ENCODE measurements at places on chromosomes 5 and 9.

DNA sequence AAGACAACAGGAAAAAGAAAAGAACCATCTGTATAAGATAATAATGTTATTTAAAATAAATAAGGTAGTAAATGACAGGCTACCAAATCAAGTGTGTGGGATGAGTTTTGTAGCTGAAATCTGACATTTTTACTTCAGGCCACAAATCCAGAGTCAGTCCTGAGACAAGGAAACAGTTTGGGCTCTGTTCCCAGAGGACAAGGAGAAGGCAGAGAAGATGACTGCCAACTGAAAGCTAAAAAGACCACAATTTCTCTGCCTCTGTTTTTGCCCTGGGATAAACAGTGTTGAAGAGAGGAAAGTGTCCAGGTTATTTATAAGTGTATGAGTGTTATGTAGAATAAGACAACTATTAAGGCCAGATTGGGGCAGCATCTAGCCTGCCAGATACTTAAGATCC lies 180.5 kb downstream of the NFIB start:
- no peak for DNase-seq

DNA sequence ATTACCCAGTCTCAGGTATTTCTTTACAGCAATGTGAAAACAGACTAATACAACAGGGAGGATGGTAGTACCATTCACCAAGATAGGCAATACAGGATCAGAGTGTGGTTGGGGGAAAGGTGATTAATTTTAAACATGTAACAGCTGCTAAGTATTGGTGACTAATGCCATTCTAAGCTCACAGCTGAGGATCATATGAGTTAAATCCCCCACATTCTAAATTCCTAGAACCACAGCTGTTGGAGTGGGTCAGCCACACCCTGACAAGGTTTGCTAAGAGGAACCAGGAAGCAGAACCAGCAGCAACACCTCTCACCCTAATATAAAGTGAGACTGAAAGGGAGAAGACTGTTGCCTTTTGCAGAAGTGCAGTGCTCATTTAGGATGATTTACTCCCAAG lies 24.8 kb downstream of the HSPB3 start:
- DNase-seq: no peak

DNA sequence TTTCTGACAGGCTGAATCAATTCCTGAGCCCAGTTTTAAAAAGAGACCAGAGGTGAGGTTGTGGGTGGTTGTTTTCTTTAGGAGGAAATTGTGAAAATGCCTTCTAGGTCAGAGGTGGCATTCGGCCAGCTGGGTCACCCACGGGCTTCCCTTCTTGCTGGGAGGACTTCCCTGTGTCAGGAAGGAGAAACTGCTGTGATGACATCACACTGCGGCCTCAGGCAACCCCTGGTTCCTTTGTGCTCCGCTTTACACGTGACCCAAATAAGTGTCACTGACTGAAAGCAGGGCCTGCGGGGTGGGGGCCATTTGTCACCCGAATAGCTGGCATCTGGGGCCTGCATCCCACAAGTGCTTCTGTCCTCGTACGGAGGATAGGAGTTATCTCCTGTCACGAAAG lies 39.7 kb downstream of the FABP6 start:
- no peak for DNase-seq

DNA sequence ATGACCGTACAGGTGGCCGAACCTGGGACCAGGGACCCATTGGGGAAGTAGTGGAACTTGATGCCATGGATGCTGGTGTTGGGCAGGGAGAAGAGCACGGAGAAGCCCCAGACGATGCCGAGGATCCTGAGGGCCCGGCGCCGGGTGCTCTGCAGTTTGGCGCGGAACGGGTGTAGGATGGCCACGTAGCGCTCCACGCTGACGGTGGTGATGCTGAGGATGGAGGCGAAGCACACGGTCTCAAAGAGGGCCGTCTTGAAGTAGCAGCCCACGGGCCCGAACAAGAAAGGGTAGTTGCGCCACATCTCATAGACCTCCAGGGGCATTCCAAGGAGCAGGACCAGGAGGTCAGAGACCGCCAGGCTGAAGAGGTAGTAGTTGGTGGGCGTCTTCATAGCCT lies 585 bp downstream of the NMUR2 start:
- DNase-seq: no peak

GRCh38 chr9:77386187-77386586 lies 208.9 kb downstream of the VPS13A start:
- no peak for DNase-seq

DNA sequence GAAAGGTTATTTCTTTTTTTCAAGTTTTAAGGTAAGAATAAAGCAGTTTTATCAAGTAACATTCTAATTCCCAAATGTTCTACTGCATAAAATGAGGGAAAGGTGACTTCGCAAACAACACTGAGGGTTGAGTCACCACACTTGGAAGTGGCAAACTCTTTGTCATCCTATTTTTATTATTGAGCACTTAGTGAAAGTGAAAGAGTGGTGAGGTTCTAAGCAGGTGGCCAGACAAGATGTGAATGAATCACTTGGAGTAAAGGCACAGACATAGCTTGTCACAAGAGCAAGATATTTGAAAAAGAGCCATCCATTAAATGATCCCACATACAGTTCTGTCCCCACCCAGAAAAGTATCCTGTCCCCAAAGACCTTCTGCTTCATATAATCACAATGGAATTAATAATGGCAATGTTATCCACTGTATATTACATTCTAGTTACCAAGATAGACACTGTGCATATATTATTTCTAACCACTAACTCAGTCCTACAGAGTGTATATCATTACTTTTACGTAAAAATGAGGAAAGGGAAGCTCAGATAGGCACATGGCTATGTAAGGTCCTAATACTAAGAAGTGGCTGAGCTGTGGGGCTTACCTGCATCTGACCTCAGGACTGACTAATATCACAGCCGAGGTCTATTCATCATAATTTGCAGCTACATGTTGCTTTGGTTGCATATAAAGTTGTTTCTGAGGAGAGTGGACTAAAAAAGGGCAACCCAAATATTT lies 730.4 kb upstream of the MEF2C start:
- no peak for DNase-seq

GRCh38 chr9:100229561-100229960 lies 123.2 kb downstream of the TEX10 start:
- no peak for DNase-seq

- DNase-seq: no peak
Measured at GRCh38 chr5:152689250-152689711, 284.2 kb upstream of the NMUR2 start.
